MG63 (cell line): ENCODE measurements at places on chromosomes 3 and 15.

DNA sequence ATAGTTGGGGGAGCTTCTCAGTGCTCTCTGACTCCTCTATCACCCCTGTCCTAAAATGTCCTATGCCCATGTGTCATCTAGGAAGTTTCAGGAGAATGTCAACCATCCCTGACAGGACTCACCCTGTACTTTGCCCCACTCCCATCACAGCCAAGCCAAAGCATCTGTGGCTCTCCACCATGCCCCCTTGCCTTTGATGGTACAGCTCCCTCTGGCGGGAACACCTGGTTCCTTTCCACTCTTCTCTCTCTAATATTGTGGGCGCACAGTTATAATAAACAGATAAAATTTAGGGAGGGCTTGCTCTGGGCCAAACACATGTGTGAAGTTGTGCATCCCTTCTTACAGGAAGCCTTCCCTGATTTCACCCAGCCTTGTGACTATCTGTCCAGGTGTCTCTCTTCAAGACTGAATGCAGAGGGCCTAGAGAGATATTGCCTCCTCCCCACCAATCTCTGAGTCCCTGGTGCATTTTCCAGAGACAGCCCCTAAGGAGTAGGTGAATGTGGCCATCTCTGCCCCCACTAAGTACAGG is 62.8 kb downstream of the ISG20 start:
- no peak for DNase-seq

GRCh38 chr15:48393645-48394506 is 62.6 kb downstream of the DUT start:
- DNase-seq = peak; percentile 98

DNA sequence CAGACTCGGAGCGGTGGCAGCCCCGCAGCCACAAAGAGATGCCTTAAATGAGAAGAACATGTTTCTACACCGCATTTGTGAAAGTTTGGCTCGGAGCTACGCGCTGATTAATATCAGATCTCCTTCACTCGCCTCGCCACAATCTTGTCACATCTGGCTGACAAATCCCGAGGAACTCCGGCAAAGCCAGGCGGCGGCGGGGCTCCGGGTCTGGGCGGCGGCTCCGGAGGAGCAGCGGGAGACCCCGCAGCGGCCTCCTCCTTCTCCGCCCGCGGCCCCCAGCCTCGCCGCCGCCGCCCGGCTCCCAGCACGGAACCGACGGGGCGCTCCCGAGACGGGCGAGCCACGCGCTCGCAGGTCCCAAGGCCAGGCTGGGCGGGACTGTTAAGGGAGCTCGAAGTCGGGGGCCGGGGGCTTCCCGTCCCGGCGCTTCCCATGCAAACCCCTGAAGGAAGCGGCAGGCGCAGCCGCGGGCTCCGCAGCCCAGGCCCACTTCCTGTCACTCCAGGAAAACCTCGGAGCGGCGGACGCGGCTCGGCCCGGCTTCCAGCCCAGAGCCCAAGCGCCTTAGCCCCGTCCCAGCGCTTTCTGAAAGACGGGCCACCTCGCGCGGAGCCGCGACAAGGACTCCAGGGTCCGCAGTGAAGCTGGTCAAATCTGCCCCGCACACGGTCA is 1.2 kb downstream of the BNC1 start:
- peak; percentile 55 for DNase-seq

DNA sequence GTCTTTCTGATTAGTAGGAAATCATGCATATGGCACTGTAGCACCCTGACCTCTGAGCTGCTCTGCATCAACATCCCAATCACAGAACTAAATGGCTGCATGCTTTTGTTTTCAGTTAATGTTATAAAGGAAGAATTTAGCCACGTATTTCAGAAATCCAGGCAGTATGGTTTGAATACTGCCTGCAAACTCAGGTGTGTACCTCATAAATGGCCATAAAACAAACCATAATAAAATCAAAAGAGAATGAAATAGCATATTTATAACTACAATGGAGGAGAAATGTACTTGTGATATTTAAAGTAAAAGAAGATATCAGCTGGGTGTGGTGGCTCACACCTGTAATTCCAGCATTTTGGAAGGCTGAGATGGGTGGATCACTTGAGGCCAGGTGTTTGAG is 94.5 kb downstream of the IL20RB start:
- no peak for DNase-seq

GRCh38 chr3:128585189-128585588 is 65.4 kb downstream of the RPN1 start:
- no peak for DNase-seq

GRCh38 chr3:194450341-194450740 is 36.5 kb downstream of the ATP13A3 start:
- no peak for DNase-seq

GRCh38 chr15:64897345-64897985 is 14.2 kb upstream of the ANKDD1A start:
- DNase-seq = peak; percentile 84

DNA sequence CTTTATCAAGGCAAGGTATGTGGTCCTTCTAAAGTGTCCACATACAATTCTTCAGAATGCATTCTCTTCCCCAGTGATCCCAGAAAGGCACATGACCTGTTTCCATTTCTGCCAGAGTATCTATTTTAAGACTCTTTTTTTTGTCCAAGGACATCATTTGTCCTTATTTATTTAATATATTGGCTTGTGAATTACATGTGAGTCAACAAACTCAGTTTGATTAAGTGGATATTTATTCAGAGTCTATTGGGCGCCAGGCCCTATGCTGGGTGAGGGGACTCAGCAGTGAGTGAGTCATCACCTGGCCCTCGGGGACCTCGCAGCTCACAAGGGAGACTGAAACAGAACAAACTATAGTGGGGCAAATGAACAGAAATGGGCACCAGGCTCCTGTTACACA is 136.8 kb downstream of the SNRK start:
- peak; percentile 38 for DNase-seq

GRCh38 chr15:70522323-70522966 is 240.9 kb downstream of the UACA start:
- no peak for DNase-seq

GRCh38 chr3:75048650-75049049 is 434.2 kb upstream of the CNTN3 start:
- DNase-seq = no peak

DNA sequence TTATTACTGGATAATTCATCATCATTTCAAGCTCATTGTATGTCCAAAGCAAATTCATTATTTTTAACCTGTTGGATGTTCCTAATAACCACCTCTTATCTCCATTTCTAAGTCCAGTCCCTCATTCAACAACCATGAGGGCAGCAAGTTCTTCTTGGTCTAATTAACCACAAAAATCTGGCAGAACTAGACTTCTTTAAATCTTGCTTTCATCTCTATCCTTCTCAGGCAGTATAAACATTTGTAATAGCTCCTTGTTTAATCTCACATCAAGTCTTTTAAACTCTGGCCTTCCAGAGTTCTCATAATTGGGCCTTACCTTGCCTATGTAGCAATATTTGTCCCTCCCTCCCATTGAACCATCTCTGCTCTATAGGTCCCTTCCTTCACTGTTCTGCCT is 17.0 kb upstream of the GHSR start:
- DNase-seq = no peak

DNA sequence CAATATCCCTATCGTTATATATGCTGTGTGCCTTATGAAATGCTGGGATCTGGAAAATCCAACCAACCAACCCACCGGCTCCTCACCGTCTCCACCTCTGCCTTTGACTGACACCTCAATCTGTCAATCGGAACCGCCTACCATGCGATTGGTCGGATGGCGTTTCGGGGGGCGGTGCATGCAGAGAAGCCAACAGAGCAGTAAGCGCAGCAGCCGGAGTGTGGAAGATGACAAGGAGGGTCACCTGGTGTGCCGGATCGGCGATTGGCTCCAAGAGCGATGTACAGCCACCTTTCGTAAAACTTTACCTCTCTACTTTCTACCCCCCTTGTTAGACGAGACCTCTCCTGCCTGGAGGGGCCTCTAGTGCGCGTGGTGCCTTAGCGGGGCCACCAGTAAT is 6.3 kb downstream of the CLK3 start:
- DNase-seq = no peak

GRCh38 chr3:125641891-125642290 is 46.6 kb upstream of the OSBPL11 start:
- DNase-seq = no peak

GRCh38 chr3:15791525-15791924 is 6.3 kb downstream of the ANKRD28 start:
- DNase-seq = no peak

GRCh38 chr3:66453651-66454463 is 47.0 kb downstream of the LRIG1 start:
- DNase-seq = no peak

DNA sequence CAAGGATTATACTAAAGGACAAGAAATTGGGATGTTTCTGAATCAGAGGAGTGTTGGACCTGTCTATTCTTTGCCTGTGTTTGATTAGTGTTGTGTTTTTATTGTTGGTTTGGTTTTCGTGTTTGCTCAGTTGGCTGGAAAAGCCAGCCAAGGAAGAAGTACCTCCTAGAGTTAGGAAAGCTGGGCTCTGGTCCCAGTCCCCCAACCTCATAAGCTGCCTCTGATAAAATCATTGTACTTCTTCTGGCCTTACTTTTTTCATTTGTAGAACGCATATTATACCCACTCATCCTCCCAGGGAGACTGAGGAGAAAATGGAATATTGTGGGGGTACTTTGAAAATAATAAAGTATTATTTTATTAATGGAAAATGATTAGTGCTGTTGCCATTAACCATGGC is 177.4 kb upstream of the TRIM42 start:
- no peak for DNase-seq

DNA sequence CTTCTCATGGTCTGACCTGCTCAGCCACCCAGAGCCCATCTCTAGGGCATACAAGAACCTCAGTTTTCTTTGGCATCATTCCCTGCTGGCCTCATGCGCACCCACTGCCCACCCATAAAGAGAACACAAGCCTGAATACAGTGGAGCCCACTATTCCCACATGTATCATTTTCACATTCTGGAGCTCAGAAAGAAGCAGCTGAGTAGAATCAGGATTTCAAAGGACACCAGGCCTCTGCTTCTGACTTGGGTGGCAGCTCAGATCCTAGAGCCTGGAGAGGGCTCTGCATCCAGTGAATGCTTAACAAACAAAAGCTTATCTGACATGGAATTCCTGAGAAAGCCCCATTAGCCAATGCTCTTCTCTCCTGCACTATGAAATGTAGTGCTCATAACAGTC is 34.7 kb downstream of the RBP2 start:
- DNase-seq = no peak

GRCh38 chr15:51842852-51843737 is 13.6 kb downstream of the TMOD3 start:
- peak; percentile 68 for DNase-seq

DNA sequence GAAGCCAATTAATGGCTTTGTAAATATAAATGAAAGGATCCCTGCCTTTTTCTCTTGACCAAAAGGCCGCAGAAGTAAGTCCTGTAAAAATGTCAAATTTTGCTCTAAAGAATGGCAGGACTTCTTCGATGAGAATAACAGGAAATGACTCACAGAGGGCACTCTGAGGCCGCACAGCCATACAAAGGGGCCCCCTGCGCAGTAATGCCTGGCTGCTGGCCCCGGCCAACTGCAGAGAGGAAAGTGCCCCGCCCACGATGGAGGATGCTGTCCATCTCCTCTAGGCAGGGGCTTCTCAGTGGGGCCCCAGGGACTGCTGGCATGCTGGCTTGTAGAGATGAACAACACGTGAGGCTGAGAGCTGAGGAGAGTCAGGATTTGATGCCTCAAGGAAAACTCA is 18.1 kb upstream of the SCN10A start:
- peak; percentile 86 for DNase-seq

GRCh38 chr3:98041350-98041749 is 6.2 kb upstream of the GABRR3 start:
- DNase-seq = no peak

DNA sequence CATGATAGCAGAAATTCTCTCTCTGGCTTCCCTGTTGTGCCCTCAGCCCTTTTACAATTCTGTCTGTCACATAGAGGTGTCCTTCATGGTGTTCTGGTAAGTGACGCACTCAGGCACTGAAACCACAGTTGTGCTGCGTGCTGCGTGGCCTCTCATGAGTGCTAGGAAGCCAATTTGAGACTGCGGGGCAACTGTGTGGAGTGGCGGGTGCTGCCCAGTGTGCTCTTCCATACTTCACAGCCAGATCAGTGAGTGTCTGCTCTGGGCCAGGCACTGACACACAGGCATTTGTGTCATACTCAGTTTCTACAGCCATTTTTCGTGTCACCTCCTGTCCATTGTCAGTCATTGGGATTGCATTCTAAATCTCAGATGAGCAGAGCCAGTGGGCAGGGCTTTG is 133.1 kb upstream of the PLXNA1 start:
- DNase-seq = no peak

DNA sequence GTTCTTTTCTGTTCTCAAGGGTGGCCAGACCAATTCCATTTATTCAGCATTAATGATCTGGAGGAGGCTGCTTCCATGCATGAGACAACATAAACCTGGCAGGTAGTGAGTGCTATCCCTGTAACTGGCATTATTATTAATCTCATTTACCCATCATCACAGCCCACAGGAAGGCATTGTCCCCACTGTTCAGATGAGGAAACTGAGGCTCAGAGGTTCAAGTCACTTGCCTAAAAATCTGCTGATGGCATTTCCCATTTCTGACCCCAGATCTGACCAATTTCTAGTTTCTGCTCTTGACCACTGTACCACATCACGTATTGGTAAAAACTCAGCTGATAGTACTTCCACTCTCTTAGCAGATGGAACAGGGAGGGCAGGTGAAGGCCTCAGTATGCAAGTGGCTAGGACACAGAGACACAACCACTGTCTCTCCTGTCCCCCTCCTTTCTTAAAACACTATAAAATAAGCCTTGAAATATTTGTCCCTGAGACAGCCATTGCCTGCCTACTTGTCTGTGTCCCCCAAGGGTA is 36.1 kb downstream of the TRANK1 start:
- DNase-seq = no peak

GRCh38 chr3:160677459-160677881 is 510 bp downstream of the ARL14 start:
- no peak for DNase-seq
